Neural crest cell (in vitro differentiated cells): ENCODE measurements at places on chromosomes 6 and 20. TPM values are rescaled to one million over a fixed set of nuclear protein-coding genes. Genes with fewer than 3 reads are reported as not detected.
A peak's percentile ranks its signal among the peaks of the same experiment; 100 is the strongest.

DNA sequence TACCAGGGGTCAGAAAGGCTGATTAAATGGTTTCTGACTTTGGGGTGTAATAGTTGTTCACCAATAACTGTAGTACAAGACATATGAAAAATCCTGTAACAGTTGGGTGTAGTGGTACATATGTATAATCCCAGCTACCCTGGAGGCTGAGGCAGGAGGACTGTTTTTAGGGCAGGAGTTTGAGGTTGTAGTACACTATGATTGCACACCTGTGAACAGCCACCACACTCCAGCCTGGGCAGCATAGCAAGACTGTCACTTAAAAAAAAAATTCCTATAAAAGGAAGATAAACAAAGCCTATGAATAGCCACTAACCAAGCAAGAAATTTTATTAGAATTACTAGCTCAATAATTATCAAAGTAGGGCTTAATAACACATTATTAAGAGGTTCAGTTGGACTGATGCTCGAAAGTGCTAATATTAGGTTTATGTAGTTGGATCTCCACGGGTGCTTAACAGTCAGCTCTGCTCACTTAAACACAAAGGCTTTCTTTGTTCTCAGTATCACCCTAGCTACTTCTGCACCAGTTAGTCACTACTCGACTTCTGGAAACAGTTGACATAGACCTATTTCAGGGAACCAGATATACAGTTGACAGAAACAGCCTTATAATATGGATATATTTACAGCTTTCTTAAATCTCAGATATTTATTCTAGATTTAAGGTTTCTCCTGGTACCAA is 113.0 kb downstream of the MTFR2 start:
- peaks cover 15% of the 10 kb centered on the region for H3K4me1 ChIP-seq
- H3K27me3 ChIP-seq, result peaks cover 2% of the 10 kb centered on the region
- no peak for DNase-seq
- H3K36me3 ChIP-seq, result peaks cover 8% of the 10 kb centered on the region

- H3K4me3 ChIP-seq, result peak overlapping the region; percentile 44
- no peaks in the 10 kb centered on the region for H3K4me1 ChIP-seq
- peak overlapping the region; percentile 53 for H3K27ac ChIP-seq
- no peaks in the 10 kb centered on the region for H3K27me3 ChIP-seq
- peaks cover 27% of the 10 kb centered on the region for H3K36me3 ChIP-seq
Observed at GRCh38 chr20:62131560-62132320, 9.5 kb downstream of the LSM14B start.

- no peaks in the 10 kb centered on the region for H3K36me3 ChIP-seq
- H3K4me1 ChIP-seq, result peaks cover 9% of the 10 kb centered on the region
- no peak overlapping the region for H3K4me3 ChIP-seq
- no peaks in the 10 kb centered on the region for H3K27me3 ChIP-seq
- DNase-seq, result no peak
Observed at GRCh38 chr6:44477293-44477894, 89.9 kb downstream of the CDC5L start.

Gene ZNF341
- 4.9 and 5.1 TPM in 2 replicates for total RNA-seq

Gene IYD
- not detected in 2 replicates for total RNA-seq
